A549 treated with dexamethasone at 1 μM for 4 hours (cell line): ENCODE measurements at places on chromosomes 7 and 10. TPM values are rescaled to one million over a fixed set of nuclear protein-coding genes. Genes with fewer than 3 reads are reported as not detected.

EVX1 gene
- 0.07 to 0.19 TPM (median 0.13 TPM) in 5 replicates for total RNA-seq

ALOX5 gene
- 0.32 to 0.46 TPM (median 0.40 TPM) in 5 replicates for total RNA-seq

HYAL4 gene
- 0.04 TPM in 1 of 5 replicates, not detected in the others for total RNA-seq

NACAD gene
- 0.20 to 0.46 TPM (median 0.28 TPM) in 5 replicates for total RNA-seq

ATP6V1F gene
- 238 to 300 TPM (median 251 TPM) in 5 replicates for total RNA-seq

TFPI2 gene
- 220 to 251 TPM (median 238 TPM) in 5 replicates for total RNA-seq

GDF2 gene
- not detected in 5 replicates for total RNA-seq

ASAH2B gene
- total RNA-seq = 3.6 to 5.7 TPM (median 4.6 TPM) in 5 replicates

TACC2 gene
- 69.7 to 92.6 TPM (median 85.6 TPM) in 5 replicates for total RNA-seq

ATRNL1 gene
- total RNA-seq = 0.07 to 0.47 TPM (median 0.25 TPM) in 5 replicates

GRID1 gene
- total RNA-seq = 0.18 to 0.26 TPM (median 0.25 TPM) in 5 replicates

PLCE1 gene
- 7.0 to 10.3 TPM (median 9.7 TPM) in 5 replicates for total RNA-seq

HABP2 gene
- total RNA-seq = 0.07 to 0.14 TPM (median 0.11 TPM) in 5 replicates

HOXA11 gene
- 0.36 to 0.63 TPM (median 0.56 TPM) in 5 replicates for total RNA-seq

FAM20C gene
- total RNA-seq = 32.5 to 50.4 TPM (median 47.6 TPM) in 5 replicates

TEX36 gene
- not detected in 5 replicates for total RNA-seq

TMEM176A gene
- 0.09 TPM in 1 of 5 replicates, not detected in the others for total RNA-seq

CHN2 gene
- 0.14 to 0.62 TPM (median 0.50 TPM) in 5 replicates for total RNA-seq

CCZ1 gene
- 72.6 to 77.0 TPM (median 75.5 TPM) in 5 replicates for total RNA-seq

PLXDC2 gene
- 0.01 to 0.04 TPM (median 0.03 TPM) in 4 of 5 replicates, not detected in the other for total RNA-seq
